ENCODE measurements at places on chromosomes 1 and 21. TPM values are rescaled to one million over a fixed set of nuclear protein-coding genes. Genes with fewer than 3 reads are reported as not detected.

FAM177B gene
- 0.30 TPM for total RNA-seq

GRCh38 chr1:143736562-143736961, 235.2 kb downstream of the FAM72C start:
- H3K27ac ChIP-seq = no peak overlapping the region
- H3K36me3 ChIP-seq = no peaks in the 10 kb centered on the region
- no peak overlapping the region for H3K4me3 ChIP-seq
- no peaks in the 10 kb centered on the region for H3K27me3 ChIP-seq

- H3K36me3 ChIP-seq = peaks cover 53% of the 10 kb centered on the region
- H3K27ac ChIP-seq = no peak overlapping the region
- no peaks in the 10 kb centered on the region for H3K27me3 ChIP-seq
These were observed 132.8 kb downstream of the CLIC6 start for GRCh38 chr21:34801519-34802132.

DNA sequence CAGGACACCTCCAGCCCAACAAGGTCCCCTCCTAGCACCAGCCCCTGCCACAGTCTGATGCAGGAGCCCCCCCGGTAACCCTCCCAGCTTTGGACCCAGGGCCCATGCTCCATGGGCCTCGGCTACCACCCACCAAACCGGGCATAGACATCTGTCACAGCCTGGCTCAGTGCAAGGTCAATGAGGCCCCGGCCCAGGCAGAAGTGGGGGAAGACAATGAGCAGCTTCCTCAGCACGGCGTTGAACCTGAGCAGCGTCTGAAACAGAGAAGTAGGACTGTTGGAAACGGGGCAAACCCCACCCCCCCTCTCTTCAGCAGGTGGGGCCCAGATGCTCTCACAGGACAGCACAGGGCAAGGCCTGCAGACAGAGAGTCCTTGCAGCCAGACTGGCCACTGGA, 101.9 kb upstream of the GCLM start:
- no peak overlapping the region for H3K4me3 ChIP-seq
- H3K4me1 ChIP-seq = no peaks in the 10 kb centered on the region
- H3K27ac ChIP-seq = no peak overlapping the region
- H3K27me3 ChIP-seq = no peaks in the 10 kb centered on the region
- no peaks in the 10 kb centered on the region for H3K36me3 ChIP-seq
- DNase-seq = no peak

- H3K4me1 ChIP-seq = peaks cover 17% of the 10 kb centered on the region
- no peak overlapping the region for H3K27ac ChIP-seq
- no peaks in the 10 kb centered on the region for H3K27me3 ChIP-seq
- no peaks in the 10 kb centered on the region for H3K36me3 ChIP-seq
- no peak overlapping the region for H3K4me3 ChIP-seq
These were observed 6.2 kb upstream of the ERO1B start for GRCh38 chr1:236287757-236288619.

- H3K4me3 ChIP-seq = no peak overlapping the region
- no peak overlapping the region for H3K27ac ChIP-seq
- no peaks in the 10 kb centered on the region for H3K27me3 ChIP-seq
- H3K36me3 ChIP-seq = peaks cover 20% of the 10 kb centered on the region
These were observed 1.5 kb downstream of the SETDB1 start for GRCh38 chr1:150927624-150928023.

DNA sequence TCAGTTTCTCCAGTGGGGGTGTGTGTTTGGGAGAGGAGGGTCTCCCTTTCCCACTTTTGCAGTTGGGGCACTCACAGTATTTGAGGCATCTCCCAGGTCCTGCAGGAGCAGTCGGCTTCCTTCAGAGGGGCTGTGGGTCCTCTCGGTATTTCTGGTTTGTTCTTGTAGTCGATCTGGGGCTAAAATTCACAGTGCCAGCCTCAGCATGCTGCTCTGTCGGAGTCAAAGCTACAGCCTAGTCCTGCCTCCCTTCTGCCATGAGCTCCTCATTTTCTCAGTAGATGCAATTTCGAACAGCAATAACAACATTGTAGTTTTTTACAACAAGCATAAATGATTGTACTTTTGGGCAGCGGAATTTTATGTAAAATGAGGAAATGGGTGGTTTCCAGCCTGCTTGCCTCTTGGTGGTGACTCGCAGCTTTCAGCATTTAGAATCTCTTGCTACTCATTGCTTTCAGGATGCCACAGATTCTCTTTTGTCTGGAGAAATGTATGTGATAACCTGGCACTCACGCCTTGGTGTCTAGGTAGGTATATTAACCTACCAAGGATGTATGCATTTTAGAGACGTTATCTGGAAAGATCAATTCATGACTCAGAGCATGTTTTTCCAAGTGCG, 82.4 kb upstream of the C21orf91 start:
- H3K4me1 ChIP-seq = peaks cover 5% of the 10 kb centered on the region
- no peak overlapping the region for H3K4me3 ChIP-seq
- H3K27me3 ChIP-seq = no peaks in the 10 kb centered on the region
- H3K36me3 ChIP-seq = no peaks in the 10 kb centered on the region
- no peak for DNase-seq

GRCh38 chr1:164685266-164686035, 126.5 kb downstream of the PBX1 start:
- no peak for DNase-seq
- H3K36me3 ChIP-seq = no peaks in the 10 kb centered on the region
- H3K27ac ChIP-seq = no peak overlapping the region
- no peaks in the 10 kb centered on the region for H3K27me3 ChIP-seq
- H3K4me1 ChIP-seq = no peaks in the 10 kb centered on the region

DNA sequence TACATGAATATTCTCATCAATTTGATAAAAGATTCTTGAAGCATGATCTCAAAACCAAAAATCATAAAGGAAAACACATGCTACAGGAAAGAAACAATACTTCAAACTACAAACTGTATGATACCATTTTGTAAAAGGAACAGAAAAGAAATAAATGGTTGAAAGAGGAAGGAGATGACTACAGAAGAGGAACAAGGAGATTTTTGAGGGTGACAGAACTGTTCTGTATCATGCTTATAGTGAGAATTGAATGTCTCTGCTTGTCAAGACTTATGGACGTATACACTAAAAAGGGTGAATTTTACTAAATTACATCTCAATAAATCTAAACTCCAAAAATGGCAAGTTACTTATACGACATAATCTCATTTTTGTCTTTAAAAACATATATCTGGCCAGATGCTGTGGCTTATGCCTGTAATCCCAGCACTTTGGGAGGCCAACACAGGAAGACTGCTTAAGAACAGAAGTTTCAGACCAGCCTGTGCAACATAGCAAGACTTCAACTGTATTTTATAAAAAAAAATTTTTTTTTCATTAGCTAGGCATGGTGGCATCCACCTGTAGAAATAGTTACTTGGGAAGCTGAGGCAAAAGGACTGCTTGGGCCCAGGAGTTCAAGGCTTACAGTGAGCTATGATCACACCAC, 125.4 kb downstream of the EIF4G3 start:
- no peak for DNase-seq
- no peak overlapping the region for H3K27ac ChIP-seq
- H3K4me3 ChIP-seq = no peak overlapping the region
- H3K36me3 ChIP-seq = no peaks in the 10 kb centered on the region

DNA sequence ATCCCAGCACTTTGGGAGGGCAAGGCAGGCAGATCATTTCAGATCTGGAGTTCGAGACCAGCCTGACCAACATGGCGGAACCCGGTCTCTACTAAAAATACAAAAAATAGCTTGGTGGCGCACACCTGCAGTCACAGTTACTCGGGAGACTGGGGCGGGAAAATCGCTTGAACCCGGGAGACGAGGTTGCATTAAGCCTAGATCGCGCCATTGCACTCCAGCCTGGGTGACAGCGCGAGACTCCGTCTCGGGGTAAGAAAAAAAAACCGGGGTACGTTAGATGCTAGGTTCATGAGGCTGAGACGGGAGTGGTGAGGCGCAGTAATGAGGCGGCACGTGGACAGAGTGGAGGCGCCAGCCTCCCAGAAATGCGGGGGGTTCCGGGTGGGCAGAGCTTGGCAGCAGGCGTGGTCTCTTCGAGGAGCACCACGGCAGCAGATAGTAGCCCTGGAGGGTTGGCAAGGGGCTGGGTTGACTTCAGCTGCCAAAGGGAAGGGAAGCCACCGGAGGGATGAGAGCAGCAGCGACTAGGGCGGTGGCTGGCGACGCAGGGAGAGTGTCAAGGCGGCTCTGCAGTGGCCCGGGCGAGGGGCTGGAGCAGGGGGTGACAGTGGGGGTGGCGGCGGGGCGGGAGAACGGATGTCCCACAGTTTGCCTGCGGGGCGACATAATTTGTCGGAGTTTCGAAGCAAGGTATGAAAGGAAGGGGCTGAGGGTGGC, 832 bp downstream of the MRPL20 start:
- peaks cover 33% of the 10 kb centered on the region for H3K4me1 ChIP-seq
- H3K4me3 ChIP-seq = peak overlapping the region; percentile 95
- peak overlapping the region; percentile 93 for H3K27ac ChIP-seq
- H3K36me3 ChIP-seq = peaks cover 31% of the 10 kb centered on the region
- no peaks in the 10 kb centered on the region for H3K27me3 ChIP-seq
- DNase-seq = no peak

DNA sequence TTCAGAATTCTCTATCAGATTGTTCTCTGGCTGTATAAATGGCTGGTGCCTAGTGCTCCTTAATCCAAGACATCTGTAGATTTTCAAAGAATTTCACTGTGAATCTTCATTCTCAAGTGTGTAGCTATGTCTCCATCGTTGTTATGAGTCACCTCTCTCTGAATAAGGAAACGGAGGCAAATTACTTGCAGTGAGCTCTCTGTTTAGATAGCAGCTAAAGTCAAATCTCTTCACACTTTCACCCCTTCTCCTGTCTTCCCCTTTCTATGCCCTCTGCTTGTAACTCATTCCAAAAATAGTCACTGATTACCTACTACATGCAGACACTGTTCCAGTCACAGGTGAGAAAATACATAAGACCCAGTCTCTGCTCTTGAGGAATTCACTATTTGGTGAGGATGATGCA, 39.7 kb downstream of the CHML start:
- H3K4me3 ChIP-seq = no peak overlapping the region
- H3K27ac ChIP-seq = no peak overlapping the region
- H3K4me1 ChIP-seq = no peaks in the 10 kb centered on the region
- H3K36me3 ChIP-seq = no peaks in the 10 kb centered on the region
- H3K27me3 ChIP-seq = no peaks in the 10 kb centered on the region
- no peak for DNase-seq

Measured in CD4-positive, alpha-beta memory T cell (primary cell).